Upper lobe of left lung (tissue), 6 donors: ENCODE measurements at places on chromosomes 6 and 20. TPM values are rescaled to one million over a fixed set of nuclear protein-coding genes. Genes with fewer than 3 reads are reported as not detected.

GRCh38 chr20:3616250-3616649 lies 46.9 kb downstream of the GFRA4 start:
- H3K27me3 ChIP-seq, result no peaks in the 10 kb centered on the region
- H3K27ac ChIP-seq, result peak overlapping the region; percentile 7
- DNase-seq, result peak; percentile 79
- no peaks in the 10 kb centered on the region for H3K36me3 ChIP-seq
- no peak overlapping the region for H3K4me3 ChIP-seq

DNA sequence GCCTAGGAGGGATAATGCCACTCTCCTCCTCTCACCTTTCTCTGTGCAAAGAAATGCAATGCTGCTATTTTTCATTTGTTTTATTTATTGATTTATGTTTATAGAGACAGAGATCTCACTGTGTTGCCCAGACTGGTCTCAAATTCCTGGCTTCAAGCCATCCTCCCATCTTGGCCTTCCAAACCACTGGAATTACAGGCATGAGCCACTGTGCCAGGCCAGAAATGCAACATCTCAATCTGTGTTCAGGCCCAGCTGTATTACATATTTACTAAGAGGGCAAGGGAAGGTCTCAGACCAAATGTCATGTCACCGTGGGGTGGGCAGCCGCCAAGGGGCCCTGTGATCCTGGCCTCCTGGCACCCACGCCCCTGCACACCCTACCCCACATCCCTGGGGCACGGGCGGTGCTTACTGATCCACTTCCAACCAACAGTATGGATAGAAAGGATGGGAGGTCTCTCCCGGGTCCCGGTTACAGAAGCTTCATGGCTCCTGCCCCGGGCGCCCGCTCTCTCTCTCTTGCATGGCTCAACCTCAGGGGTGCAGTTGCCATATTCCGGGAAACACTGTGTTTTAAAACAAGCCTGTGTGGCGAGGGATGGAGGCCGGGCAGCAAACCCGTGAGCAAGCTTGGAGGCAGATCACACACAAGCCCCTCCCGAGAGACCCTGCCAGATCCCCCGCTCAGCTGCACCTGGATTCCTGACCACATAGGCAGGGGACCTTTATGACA lies 111.8 kb downstream of the AGPAT4 start:
- no peak for DNase-seq
- H3K4me1 ChIP-seq, result no peaks in the 10 kb centered on the region
- no peak overlapping the region for H3K27ac ChIP-seq
- peaks cover 32% of the 10 kb centered on the region for H3K36me3 ChIP-seq
- H3K4me3 ChIP-seq, result no peak overlapping the region

DNA sequence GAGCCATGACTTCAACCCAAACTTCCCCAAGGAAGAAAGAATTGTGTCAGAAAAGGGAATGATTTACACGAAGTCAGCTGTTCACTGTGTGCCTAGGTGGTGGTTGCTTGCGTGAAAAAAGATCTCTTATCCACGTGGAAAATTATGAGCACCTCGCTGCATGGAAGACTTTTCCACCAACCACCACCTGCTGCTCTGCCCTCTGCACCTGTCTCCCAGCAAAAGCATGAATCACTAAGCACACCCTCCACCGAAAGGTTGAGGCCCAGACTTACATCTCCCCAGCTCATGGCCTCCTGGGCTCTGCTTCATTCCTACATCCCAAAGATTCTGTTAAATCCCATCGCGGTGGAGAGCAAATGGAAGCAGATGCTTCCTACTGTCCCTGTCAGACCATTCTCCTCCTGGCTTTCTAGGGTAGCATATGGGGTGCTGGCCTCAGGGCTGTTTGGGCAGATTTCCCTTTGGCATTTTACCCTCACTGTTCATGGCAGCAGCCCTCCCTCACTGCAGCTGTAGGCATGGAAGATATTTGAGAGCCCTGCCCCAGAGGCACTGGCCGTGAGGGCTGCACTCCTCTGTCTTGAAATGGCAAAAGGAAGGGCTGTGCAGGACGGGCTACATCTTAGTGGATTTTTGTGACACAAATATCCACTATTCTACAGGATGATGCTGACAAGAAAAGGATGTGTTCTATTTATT lies 37.6 kb upstream of the CST5 start:
- peaks cover 6% of the 10 kb centered on the region for H3K4me1 ChIP-seq
- DNase-seq, result no peak
- no peaks in the 10 kb centered on the region for H3K27me3 ChIP-seq
- H3K4me3 ChIP-seq, result no peak overlapping the region

UNC5CL gene
- total RNA-seq, result 2.4 TPM

HS3ST5 gene
- total RNA-seq, result 0.17 TPM
